ENCODE measurements at places on chromosomes 7 and 10. TPM values are rescaled to one million over a fixed set of nuclear protein-coding genes. Genes with fewer than 3 reads are reported as not detected.

Gene MRLN
- total RNA-seq, result not detected

Gene GRID1
- not detected for total RNA-seq

Gene ZCCHC24
- total RNA-seq, result 48.3 TPM

Gene SEMA4G
- 2.3 TPM for total RNA-seq

Gene ALOX5
- total RNA-seq, result not detected

Gene DLD
- 91.9 TPM for total RNA-seq

Gene GPC2
- total RNA-seq, result 2.6 TPM

Gene CLEC5A
- total RNA-seq, result not detected

Gene TAS2R5
- total RNA-seq, result 1.7 TPM

Gene CRPPA
- 1.2 TPM for total RNA-seq

Gene GRID2IP
- not detected for total RNA-seq

Gene FIGNL1
- total RNA-seq, result 19.2 TPM

Gene SYT15B
- not detected for total RNA-seq

Gene OIT3
- 0.17 TPM for total RNA-seq

Gene COL1A2
- 9,631 TPM for total RNA-seq

Gene C10orf105
- not detected for total RNA-seq

Gene IGF2BP3
- total RNA-seq, result 35.1 TPM

Gene ASB15
- not detected for total RNA-seq

Gene CRYGN
- 0.58 TPM for total RNA-seq

Gene OPALIN
- total RNA-seq, result not detected

Gene PON1
- not detected for total RNA-seq

Gene ZNF37A
- 15.5 TPM for total RNA-seq

Gene HIP1
- 12.1 TPM for total RNA-seq

Gene C7orf57
- total RNA-seq, result not detected

Gene AMPH
- 7.8 TPM for total RNA-seq

Gene OR2A14
- not detected for total RNA-seq

Gene PAOX
- 12.1 TPM for total RNA-seq

Gene AQP1
- 1.5 TPM for total RNA-seq

Gene GALNT11
- total RNA-seq, result 54.8 TPM

Gene ADAM22
- total RNA-seq, result 1.0 TPM

Gene VWA2
- 0.58 TPM for total RNA-seq

Gene BRAT1
- 31.4 TPM for total RNA-seq

Gene SPDYE8
- total RNA-seq, result not detected

Gene CPXM2
- total RNA-seq, result 43.8 TPM

Gene MYL10
- total RNA-seq, result not detected

Gene TBATA
- total RNA-seq, result not detected

Gene SLC39A12
- total RNA-seq, result not detected

Gene PCBD1
- 59.7 TPM for total RNA-seq
